RPMI7951 (cell line): ENCODE measurements at places on chromosomes 3 and 15. TPM values are rescaled to one million over a fixed set of nuclear protein-coding genes. Genes with fewer than 3 reads are reported as not detected.
A peak's percentile ranks its signal among the peaks of the same experiment; 100 is the strongest.

Gene CFAP100
- not detected in 2 replicates for total RNA-seq

DNA sequence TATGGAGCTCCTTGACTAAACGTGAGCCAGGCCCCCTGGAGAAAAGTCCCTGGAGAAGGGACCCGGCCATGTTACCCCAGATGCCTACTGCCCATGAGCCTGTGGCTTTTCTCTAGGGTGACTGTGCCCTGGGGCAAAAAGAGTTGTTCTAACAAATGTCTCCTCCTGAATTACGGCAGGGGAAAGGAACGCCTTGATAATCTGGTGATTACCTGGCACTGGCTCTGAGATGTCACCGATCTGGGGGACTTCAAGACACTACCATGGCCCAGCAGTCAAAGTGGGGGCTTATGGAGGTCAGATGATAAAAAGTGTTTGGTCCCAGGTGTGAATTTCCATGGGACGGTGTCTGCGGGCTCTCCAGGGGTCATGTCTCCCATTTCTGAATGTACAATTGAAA, 140.7 kb downstream of the KLF13 start:
- no peak for DNase-seq

DNA sequence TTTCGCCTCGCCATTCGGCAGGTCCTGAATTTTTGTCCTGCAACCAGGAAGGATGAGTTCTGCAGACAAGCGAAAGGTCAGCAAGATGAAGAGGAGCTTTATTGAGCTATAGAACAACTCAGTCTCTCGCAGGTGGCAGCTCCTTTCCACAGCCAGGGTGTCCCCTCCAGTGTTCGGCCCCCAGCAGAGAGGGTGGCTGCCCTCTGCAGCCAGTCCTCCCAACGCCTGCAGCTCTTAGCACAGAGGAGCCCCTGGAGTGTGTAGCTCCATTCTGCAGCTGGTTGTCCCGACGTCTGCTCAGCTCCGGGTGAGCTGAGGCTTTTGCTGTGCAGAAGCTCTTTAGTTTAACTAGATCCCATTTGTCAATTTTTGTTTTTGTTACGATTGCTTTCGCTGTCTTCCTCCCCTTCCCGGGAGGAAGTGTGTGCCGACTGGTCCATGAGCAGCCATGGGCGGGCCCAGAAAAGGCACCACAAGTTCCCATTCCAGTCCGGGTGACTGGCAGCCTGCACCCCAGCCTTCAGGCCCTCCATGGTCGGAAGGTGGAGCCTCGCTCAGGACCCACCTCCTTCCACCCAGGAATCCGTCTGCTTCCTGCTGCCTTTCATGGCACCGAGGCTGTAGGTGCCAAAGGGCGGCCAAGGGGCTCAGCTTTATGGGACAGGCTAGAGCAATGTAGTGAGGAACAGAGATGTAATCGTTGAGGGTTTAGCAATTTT, 497.8 kb upstream of the CNTN4 start:
- no peak for DNase-seq

DNA sequence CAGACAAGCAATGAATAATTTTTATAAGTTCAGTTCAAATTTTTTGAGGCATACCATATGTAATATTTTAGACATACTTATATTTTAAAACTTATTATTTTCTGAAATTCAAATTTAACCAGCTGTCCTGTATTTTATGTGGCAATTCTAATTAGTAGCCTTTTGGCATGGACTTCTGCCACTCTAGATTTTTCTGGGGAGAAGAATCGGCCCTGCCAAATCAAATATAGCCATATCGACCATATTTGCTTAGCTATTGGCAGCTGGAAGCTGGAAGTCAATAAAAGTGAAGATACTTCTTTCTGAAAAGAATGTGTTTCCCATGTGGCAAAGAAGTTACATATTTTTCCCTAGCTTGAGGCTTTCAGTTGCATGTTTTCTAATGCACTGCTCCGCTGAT, 9.4 kb upstream of the RBMS3 start:
- DNase-seq = no peak

- DNase-seq = no peak
Observed at GRCh38 chr3:66466606-66467270, 34.1 kb downstream of the LRIG1 start.

GRCh38 chr3:73622091-73622805, 2.5 kb downstream of the PDZRN3 start:
- DNase-seq = peak; percentile 71

DNA sequence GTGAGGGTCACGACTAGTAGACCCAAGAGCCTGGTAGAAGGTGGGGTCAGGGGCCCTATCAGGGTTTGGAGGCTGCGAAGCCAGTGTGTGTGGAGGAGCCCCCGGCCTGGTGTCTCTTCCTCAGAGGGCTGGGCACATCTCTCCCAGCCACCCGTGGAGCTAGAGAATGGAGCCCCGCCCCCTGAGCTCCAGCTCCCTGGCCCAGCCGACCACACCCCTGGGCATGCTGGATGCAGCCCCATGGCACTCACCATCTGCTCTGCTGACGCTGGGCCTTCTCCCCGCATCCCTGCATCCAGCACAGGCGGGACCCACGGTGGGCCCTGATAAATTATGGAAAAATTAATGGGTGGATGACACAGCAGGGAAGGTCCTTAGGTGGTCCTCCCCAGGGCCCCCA, 17.5 kb downstream of the ANKRD63 start:
- DNase-seq = no peak

DNA sequence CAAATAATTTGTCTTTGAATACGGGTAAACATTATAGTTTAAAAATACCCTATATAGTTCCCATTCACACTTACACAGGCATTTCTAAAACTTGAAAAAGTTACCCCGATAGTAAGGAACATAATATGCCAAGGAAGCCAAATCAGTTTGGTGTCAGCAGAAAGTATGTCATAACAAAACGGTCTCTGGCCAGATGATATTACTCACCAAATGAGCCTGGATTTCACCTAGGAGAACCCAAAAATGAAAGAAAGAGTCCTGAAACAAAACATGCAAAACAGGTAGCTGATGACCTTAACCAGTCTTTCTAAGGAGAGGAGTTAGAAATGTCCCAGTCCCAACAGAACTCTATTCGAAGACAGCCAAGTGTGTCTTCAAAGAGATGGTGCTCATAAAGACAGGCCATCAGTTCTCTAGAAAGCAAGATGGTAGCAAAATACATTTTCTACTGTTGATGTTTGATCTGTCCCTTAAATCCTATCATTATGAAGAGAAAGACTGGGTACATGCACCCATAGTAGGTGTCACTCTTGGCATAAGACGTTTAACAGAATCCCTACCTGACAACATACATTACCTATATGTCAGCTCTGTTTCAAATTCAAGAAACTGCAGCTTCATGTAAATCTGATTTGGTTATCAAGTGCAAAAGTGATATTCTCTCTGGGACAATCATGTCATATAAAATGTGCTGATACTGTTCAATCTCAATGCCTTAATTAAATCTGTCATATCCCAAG, 942.5 kb downstream of the ROBO1 start:
- DNase-seq = no peak

Gene CD80
- total RNA-seq = not detected in 2 replicates

DNA sequence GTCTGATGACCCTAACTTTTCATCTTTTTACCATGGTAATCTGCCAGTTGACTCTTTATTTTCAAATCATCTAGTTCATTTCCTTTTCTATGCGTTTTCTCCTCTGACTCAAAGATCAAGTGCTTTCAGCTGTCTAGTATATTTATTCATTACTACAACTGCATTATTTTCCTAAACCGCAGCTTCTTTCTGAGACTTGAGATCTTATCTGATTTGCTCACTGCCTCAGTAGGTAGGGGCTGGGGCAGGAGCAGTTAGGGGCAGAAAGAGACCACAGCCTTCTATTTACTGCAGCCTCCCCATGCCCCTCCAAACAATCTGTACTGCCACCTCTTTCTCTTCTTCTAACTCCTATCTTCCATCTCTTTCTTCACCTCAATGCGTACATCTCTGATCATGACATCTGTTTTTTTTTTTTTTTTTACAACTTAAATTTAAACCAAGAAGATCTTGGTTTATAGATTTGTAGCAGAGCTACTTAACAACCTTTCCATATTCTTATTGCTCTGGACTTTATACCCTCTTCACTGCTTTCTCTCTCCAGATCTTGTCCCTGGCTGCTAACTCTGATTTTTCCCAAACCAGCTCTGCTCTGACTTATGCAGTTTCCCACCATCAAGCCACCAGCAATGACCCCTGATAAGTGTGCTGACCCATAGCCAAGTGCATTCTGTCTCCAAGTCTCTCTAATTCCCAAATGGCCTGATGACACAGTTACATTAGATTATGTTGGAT, 52.2 kb downstream of the MOBP start:
- no peak for DNase-seq

Gene TMC3
- not detected in 2 replicates for total RNA-seq

DNA sequence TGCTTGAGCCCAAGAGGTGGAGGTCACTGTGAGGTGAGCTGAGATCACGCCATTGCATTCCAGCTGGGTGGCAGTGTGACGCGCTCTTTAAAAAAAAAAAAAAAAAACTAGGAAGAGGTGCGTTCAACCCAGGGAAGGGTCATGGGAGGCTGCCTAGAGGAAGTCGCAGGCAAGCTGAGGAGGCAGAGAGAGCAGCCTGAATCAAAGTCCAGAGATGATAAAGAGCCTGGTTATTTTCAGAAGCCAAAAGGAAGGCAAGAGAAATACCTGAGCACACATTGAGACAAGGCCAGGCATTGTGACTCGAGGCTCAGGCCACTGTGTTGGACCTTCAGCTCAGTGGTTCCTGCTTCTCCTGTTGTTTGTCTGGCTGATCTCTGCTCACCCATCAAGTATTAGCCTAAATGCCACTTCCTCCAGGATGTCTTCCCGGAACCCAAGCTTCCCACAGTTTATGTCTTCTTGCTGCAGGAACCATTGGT, 16.1 kb upstream of the GCNT3 start:
- DNase-seq = no peak

DNA sequence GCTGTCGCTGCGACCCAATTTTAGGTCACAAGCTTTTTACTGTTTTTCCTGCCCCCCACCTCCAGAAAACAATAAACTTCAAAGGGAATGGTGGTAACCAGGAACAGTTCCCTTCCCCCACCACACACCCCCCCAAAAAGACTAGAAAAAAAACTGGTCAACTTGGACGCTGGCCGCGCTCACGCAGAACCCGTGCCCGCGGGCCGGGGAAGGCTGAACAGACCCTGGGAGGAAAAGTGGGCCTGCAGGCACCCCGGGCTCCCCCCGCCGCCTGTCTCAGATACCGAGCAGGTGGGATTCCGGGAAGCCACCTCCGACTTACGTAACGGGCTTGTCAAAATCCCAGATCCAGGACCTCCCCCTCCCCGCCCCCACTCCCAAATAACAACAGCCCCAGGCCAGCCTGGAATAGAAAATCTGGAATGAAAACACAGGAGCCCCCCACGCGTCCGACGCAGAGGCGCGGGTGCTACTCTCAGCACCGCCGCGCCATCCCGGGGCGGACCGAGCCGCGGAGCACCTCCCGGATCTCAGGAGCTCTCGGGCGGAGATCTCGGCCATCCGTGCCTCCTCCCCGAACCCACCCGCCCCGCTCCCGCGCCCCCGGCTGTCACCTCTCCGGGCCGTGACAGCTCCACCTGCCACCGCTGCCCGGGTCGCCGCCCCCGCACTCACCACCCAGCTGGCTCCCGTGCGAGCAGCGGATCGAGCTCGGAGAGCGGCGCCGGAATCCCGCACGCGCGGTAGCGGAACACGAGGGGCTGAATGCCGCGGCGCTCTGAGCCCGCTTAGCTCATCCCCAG, 557 bp downstream of the DENND4A start:
- DNase-seq = peak; percentile 44

DNA sequence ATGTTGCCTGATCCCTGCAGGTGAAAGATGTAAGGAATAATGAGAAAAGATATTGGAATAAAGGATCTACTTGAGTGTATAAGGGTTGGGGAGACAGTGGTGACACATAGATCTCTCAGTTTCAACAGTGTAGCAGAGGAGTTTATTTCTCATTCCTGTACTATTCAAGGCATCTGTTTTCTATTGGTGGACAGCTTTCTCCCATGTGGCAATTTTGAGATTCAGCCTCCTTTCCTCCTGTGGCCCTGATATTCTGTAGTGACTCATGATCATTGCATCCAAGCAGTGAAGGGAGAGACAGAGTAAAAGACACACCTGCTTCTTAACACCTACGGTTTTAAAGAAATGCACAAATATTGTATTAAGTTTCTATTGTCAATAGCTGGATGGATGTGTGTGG, 327.6 kb downstream of the GRM7 start:
- no peak for DNase-seq

GRCh38 chr3:46261926-46262594, 19.8 kb downstream of the CCR3 start:
- DNase-seq = peak; percentile 54

Gene GRK7
- total RNA-seq = 0.10 TPM in 1 of 2 replicates, not detected in the other

DNA sequence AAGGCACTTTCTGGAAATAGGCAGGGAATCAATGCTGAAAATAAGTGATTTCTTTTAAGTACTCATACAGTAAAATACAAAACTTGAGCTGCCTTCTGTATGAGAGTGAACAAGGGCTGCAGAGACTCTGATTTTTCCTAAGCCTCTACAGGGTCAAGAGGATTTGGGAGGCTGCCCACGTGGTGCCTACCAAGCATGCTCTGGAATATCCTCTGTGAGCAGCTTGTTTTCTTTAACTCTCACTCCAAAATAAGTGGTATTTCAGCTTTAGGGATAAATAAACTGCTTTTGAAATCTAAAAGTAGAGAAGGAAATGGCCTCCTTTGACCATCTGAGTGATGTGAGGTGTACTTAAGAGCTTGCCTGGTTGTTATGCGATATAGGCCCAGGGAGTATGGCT, 8.1 kb upstream of the SELENOK start:
- no peak for DNase-seq

Gene MRPL46
- 24.9 and 51.0 TPM in 2 replicates for total RNA-seq

Gene MAP1A
- total RNA-seq = 1.6 and 2.4 TPM in 2 replicates

Gene HTR3E
- total RNA-seq = not detected in 2 replicates

- DNase-seq = peak; percentile 35
Observed at GRCh38 chr15:45179221-45179985, 8.4 kb downstream of the SHF start.

DNA sequence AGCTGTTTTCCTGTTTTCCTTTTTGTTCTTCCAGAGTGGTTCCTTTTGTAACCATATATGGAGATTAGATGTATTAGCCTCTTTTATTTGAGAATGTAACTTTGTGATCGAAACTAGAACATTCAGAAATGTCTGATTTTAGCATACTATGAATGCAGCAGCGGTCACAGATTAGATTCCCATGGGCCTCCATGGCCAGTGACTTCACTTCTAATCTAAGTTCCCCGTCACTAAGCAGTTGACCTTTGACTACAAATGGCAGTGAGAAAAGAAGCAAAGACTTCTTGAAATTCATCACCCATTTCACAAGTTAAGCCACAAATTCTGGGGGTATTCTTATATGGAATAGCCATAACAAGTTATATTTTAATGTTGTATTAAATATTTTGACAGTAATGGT, 114.6 kb upstream of the FLNB start:
- DNase-seq = no peak

Gene WDR93
- 0.10 and 0.48 TPM in 2 replicates for total RNA-seq

Gene SERINC4
- total RNA-seq = not detected in 2 replicates

DNA sequence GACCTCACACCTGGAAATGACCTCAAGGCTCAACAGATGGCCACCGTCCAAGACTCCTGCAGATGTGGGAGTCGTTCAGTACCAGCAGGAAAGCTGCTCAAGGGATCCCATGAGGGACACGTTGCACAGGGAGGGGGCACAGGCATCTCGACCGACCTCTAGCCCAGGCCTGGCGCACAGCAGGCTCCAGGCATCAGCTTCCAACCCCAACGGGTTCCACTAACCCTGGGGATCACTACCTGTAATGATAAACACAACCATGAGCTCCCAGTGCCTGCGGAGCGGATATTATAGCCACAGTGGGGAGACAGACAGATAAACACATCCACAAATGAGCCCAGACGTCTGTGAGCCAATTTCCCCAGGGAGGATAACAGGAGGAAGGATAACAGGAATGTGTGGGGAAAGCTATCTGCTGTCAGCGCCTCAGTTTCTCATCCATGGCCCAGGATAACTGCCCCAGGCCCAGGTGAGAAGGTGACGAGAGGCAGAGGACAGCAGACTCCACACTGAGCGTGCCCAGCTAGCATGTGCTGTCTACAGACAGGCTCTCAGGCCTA, 19.9 kb downstream of the NUP210 start:
- DNase-seq = no peak
